Body of pancreas (tissue), 4 donors: ENCODE measurements at places on chromosomes 6 and 20. TPM values are rescaled to one million over a fixed set of nuclear protein-coding genes. Genes with fewer than 3 reads are reported as not detected.

The TRIM15 gene
- not detected for total RNA-seq

The SCRT2 gene
- not detected for total RNA-seq

The JPH2 gene
- total RNA-seq: 2.1 TPM

The PCK1 gene
- total RNA-seq: 14.3 TPM

The ISM1 gene
- total RNA-seq: 3.1 TPM

The RSPO3 gene
- 7.3 TPM for total RNA-seq

The STX11 gene
- 7.6 TPM for total RNA-seq

The GRIK2 gene
- 7.9 TPM for total RNA-seq

The TCF15 gene
- total RNA-seq: not detected

The HCRTR2 gene
- total RNA-seq: not detected

The PFDN6 gene
- 10.2 TPM for total RNA-seq

The RPS18 gene
- 1,608 TPM for total RNA-seq

DNA sequence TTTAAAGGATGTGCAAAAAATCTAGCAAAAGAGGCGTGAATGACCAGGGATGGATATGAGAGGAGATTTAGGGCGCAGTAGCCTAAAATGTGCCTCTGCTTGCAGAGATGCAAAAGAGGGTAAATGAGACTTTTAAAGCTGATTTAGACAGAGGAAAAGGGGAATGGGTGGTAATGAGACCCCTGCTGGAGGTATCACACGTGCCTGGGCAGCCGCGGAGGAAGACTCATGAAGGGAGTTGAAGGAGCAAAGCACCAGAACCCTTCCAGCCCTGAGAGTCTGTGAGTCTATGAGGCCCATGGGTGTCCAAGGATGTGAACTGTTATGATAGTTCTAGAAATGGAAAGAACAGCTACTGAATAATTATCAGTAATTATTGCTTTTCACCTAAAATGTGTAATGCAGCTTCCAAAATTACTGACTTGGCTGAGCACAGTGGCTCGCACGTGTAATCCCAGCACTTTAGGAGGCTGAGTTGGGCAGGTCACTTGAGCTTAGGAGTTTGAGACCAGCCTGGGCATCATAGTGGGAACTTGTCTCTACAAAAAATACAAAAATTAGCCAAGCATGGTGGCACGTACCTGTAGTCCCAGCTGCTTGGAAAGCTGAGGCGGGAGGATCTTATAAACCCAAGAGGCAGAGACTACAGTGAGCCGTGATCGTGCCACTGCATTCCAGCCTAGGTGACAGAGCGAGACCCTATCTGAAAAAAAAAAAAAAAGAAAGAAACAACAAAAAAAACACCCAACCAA, 38.2 kb upstream of the TIAM2 start:
- no peak for DNase-seq

DNA sequence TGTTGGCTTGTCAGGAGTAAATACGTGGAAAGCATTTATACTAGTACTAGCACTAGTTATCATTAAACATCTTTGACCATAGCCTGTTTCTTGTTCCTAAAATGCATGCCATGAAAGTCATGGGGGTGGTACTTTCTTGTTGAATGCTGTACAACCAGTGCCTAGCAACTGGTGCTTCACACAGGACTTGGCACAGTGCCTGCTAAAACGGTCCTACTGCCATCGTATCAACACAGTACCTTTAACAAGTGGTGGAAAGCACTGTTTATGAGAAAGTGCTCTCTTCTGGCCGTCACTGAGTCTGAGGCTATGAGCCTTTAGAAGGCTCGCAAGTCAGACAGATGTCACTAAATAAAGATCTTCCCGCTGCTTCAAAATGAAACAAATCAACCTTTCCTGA, 21.6 kb downstream of the ZNFX1 start:
- no peak for DNase-seq

DNA sequence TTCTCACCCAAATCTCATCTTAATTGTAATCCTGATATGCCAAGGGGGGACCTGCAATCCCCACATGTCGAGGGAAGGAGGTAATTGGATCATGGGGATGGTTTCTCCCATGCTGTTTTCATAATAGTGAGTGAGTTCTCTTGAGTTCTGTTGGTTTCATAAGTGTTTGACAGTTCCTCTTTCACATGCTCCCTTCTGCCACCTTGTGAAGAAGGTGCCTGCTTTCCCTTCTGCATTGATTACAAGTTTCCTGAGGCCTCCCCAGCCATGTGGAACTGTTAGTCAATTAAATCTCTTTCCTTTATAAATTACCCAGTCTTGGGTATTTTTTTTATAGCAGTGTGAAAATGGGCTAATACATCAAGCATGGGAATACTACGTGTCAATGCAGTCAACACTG, 925.0 kb upstream of the MAN1A1 start:
- no peak for DNase-seq

- no peak for DNase-seq
Observed at GRCh38 chr6:144395826-144396225, 110.7 kb downstream of the UTRN start.

- no peak for DNase-seq
Observed at GRCh38 chr6:36592221-36592655, 1.9 kb upstream of the SRSF3 start.

DNA sequence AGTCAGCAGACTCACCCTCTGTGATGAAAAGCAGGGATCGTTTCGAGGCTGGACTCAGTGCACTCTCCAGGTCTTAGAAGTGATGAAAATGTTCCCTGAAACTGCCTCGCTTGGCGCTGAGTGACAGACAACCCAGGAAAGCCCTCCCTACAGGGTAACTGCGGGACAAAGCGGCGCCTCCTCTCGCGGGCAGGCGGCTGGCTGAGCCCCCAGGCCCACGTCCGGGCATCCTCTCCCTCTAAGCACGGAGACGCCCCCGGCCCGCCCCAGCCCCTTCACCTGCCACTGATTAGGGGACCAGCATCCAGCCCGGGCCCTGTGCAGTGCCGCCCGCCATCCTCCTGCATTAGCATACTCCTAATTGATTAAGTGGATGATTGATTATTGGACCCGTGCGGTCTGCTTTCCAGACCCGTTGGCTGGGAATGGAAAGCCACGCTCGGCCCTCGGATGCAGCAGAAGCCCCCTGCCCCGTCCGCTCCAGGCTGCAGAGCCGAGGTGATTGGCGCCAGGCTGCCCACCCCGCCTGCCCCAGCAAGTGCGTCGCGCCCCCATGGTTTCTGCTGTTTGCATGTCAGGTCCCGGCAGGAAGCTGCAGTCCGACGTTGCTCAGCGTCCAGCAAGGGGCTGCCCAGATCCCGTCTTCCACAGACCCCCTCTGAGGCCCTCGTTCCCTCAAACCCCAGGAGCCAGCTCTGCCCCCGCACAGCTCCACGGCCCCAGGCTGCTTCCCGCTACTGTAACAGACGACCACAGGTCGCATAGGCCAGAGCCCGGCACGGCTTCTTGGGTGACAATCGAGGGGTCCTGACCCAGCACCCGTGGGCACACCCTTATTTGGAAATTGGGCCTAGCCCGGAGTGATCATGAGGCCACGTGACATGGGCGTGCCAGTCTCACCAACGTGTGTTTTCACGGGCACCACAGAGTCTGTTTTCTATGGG, 131.6 kb downstream of the DLL1 start:
- peak; percentile 8 for DNase-seq

- no peak for DNase-seq
Observed at GRCh38 chr6:168554472-168554871, 113.5 kb downstream of the SMOC2 start.

- no peak for DNase-seq
Observed at GRCh38 chr20:20272686-20273085, 95.2 kb upstream of the INSM1 start.

DNA sequence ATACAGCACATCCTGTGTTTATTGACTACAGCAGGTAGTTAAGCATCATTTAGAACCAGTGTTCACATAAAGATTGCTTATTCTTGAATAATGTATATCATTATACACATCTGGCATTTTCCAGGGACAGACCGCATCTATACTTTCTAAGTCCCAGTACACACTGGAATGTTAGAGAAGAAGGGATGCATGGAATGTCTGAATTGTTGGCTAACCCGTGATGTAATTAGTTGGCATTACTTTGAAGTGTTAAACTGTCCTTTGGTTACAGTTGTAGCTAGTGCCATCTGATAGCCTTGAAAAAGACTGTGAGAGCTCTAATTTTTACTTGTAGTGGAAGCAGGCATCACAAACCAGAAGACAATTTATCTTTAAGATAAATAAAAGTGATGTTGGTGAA, 29.8 kb upstream of the MCHR2 start:
- DNase-seq: no peak

DNA sequence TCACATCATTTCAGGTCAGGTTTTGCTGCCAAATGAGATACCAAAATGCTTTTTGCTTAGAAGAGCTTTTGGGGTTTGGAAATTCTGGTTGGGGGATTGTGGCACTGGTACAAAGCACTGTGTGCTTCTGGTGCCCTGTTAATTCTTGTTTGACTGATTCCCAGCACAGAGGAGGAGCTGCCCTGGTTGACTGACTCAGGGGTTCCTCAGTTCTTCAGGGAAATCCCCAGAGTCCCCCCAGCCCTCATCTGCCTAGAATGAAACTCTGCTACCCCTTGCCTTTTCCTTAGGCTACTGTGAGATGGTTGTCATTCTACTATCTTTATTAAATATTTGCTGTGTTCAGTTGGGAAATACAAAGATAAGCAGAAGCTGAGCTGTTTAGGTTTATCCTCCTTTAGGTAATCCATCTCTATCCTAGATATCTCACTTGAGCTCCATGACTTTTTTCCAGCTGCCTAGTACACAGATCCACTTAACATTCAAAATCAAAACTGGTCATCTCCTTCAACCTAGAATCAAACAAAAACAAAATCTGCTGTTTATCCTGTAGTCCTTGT, 24.9 kb upstream of the TSPYL1 start:
- no peak for DNase-seq

DNA sequence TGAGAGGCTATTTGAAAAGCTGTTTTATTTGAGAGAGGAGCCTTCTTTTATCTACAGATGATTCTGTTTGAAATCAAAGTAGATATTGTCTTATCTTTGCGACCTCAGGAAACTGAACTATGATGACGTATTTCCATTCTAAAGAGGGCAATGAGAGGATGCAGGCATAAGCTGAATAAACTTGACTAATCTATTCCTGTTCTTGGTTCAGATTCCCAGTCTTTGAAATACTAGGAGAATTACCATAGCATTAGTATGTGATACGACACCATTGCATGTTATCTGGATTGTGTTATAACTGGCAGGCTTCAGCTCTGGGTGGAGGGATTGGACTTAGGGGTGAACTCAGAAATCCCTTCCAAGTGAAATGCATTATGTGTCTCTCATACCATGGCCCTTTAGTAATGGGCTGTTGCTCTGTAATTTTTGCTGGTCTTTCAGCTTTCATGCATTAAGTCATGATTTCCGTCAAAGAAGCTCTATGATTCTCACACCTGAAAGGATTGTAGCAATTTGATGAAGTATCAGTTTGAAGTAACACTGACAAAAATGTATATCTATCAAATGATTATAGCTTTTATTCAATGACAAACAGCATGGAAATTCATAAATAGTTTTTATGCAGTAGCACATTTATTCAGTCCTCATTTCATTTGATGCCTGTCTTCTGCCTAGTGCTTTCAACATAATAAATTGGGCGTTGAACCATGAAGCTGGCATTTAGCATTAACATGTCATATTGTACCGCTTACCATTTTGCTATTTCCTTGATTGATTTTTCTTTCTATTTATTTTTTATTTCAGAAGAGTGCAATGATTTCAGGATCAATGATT, 138.4 kb upstream of the SPACA1 start:
- no peak for DNase-seq

DNA sequence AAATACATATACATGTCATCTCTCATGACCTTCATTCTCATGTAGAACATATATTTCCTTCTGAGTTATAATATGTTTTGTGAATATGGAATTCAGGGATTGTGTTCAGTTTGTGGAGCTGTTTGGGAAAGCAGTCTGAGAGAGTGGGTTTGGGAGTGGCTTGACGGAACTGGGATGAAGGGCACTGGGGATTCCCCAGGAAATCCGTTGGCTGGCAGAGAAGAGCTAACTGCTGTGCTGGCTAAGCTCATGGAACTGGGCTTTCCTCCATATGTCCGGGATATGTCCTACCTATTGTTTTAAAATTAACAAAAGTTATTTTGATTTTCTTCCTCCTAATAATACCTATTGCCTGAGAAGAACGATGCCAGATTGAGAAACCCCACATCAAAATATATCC, 359.5 kb upstream of the FLRT3 start:
- DNase-seq: no peak

GRCh38 chr20:55449091-55449490, 556.2 kb downstream of the CBLN4 start:
- no peak for DNase-seq

DNA sequence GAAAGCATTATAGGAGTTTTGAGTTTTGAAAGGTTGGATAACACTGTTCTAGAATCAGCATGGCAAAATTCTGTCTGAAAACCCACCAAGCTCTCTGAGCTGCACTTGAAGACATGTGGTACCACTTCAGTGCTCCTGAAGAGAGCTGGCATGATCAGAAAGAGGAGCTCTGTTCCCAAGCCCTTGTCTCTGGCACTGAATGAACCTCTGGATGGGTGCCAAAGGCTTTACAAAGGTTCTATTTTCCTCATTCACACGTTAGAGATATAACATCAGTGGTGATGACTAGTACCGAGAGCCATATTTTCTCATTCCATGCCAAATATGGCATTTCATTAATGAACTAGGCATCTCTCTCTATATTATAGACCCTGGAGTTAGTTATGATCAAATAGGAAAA, 301.8 kb upstream of the ID4 start:
- peak; percentile 15 for DNase-seq

- DNase-seq: no peak
Observed at GRCh38 chr6:36978421-36979346, 7.3 kb downstream of the MTCH1 start.

GRCh38 chr6:145457556-145457955, 277.8 kb downstream of the EPM2A start:
- DNase-seq: no peak

DNA sequence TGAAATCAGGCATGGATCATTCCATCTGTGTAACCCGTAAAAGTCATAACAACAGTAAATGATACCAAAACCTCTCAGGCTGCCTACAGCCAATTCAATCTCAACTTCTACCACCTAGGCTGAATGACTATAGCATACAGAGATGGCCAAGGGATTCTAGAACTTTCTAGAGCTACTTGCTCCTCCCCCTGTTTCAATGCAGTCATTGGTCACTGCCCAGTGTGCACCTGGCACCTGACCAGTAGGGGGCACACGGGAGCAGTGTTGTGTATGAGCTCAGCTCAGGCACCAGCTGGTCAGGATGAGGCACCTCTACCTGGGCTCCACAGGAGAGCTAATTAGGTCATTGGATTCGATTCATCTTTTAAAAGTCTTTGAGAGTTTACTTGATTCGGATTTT, 86.2 kb downstream of the PLEKHG1 start:
- no peak for DNase-seq

DNA sequence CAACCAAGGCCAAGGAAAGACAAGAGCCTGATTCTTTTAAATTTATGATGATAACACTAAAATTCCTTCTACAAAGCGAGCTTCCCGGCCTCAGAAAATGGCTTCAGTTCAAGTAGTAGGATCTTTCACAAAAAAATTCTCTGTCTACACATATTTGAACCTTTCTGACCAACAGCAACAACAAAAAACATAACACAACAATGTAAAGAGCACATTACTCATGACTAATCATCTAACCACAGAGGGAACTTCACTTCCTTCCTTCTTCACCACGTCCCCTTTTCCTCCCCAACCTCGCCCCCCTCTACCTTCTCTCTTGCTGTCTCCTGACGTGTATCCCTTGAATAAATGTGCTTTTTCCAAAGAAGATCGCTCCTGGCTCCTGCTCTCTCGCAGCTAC, 228.2 kb downstream of the MYLK4 start:
- no peak for DNase-seq
